ENCODE measurements at places on chromosomes 6 and 20. TPM values are rescaled to one million over a fixed set of nuclear protein-coding genes. Genes with fewer than 3 reads are reported as not detected.

DNA sequence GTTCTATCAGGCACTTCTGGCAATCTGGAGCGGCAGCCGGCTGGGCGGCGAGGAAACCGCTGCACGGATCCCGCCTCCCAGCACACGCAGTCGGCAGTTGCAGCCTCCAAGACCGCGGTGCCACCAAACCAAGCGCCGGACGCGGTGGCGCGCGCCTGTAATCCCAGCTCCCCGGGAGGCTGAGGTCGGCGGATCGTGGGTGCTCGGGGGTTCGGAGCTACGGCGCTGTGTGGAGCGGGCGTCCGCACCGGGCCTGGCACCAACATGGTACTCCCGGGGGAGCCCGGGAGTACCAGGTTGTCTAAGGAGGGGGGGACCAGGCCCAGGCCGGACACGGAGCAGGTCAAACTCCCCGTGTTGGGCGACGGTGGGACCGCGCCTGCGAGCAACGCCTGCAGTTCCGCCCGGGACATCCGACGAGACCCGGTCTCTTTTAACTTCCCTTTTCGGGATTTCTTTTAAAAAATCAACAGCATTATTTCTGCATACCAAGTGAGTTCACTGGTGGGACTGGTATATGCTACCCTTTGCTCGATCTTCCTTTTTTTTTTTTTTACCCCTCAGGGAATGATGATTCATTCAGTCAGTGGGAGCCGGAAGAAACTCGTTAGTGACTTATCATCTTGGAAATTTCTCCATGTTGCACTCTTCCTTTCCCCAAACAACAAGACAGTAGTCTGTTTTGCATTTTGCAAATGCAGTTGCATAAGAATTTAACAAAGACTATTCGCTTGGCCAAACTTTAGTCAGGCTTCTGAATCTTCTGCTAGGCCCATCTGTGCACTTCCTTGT lies 27.6 kb downstream of the ZNF311 start:
- peak overlapping the region; percentile 74 for H3K27ac ChIP-seq
- H3K36me3 ChIP-seq, result no peaks in the 10 kb centered on the region
- no peak overlapping the region for H3K4me3 ChIP-seq
- peaks cover 5% of the 10 kb centered on the region for H3K27me3 ChIP-seq

- no peak for DNase-seq
- H3K36me3 ChIP-seq, result peaks cover 17% of the 10 kb centered on the region
- no peak overlapping the region for H3K4me3 ChIP-seq
- H3K27ac ChIP-seq, result peak overlapping the region; percentile 23
Measured at GRCh38 chr6:110233770-110234374, 53.6 kb downstream of the CDC40 start.

DNA sequence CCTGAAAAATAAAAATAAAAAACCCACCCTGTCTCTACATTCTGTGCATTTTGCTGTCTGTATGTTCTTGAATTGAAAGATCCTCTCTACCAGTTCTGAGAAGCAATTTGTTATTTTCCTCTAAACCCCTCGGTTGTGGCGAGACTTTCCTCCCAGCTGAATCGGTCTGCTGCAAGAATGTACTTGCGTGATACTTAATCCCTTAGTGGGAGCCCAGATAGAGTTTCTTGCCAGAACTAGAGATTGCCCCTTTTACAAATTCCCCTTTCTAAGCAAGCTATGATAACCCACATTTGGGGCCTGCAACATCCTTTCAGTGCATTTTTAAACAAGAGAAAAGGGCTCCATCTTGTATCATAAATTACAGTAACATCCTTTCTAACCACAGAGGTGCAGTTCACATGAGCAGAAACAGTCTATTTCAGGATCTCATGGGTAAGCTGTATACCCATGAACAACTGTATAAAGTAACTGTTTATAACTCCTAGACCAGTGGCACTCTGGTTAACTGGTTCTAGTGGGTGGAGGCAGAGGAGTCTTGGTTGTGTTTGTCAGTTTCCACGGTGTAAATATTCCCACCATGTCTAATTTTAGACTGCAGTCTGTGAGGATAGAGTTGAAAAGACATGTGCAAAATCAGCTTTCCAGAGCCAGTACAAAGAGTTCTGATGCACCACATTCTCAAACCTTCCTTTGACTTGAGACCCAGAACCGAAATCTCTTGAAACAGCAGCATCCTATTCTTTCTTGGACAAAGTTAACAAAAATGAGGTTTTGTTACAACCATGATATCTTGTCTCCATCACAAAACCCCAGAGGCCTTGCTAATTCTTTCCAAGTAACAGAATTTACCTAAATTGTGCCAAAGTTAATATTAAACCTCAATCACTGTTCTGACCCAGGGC lies 113.1 kb upstream of the ZNF217 start:
- peaks cover 39% of the 10 kb centered on the region for H3K4me1 ChIP-seq
- H3K4me3 ChIP-seq, result no peak overlapping the region
- DNase-seq, result no peak
- no peaks in the 10 kb centered on the region for H3K36me3 ChIP-seq
- peak overlapping the region; percentile 83 for H3K27ac ChIP-seq
- H3K27me3 ChIP-seq, result no peaks in the 10 kb centered on the region

DNA sequence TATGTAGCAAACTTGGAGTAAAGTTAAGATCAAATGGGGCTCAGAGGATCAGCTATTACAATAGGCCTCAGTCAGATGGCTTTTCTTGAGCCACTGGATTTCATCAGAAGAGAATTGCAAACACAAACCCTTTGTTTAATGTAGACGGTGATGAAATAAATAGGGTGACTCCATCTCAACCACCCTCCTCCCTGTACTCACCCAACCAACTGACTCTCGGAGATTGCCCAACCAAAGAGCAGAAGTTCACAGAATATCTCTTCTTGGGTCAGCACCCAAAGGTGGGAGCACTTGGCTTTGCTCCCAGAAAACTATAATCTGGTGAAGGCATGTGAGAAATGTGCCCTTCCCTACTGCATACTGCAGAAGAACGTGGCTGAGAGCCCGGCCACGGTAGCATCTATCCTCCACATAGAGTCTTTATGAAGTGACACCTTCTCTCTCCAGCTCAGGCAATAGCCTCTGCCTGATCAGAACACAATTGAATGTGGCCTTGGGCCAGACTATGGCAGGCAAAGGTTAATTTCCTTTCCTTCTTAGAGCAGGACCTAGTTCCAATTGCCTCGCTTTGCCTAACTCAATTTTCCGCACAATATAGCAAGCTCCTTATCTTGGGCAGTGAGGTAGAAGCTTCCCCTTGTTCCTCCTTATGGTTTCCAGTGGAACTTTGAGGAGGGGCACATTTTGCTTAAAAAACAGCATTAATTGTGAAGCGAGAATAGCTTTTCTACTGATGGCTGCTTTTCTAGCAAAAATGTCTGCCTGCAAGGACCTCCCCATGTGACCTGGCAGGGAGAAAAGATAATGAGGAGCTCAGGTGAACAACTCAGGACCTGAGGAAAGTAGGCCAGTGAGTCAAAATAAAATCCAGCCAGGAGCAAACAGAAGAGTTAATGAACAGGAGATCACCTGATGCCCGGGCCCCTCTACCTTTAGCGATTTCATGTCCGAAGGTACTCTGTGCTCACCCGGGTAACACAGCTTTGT lies 79.4 kb downstream of the GFOD1 start:
- no peaks in the 10 kb centered on the region for H3K36me3 ChIP-seq
- peak; percentile 74 for DNase-seq
- H3K27ac ChIP-seq, result peak overlapping the region; percentile 46
- no peak overlapping the region for H3K4me3 ChIP-seq
- peaks cover 43% of the 10 kb centered on the region for H3K4me1 ChIP-seq

The SCAF8 gene
- total RNA-seq, result 34.6 TPM

The MYLK2 gene
- 0.07 TPM for total RNA-seq

The UBD gene
- not detected for total RNA-seq
